ENCODE measurements at places on chromosomes 13 and 19. TPM values are rescaled to one million over a fixed set of nuclear protein-coding genes. Genes with fewer than 3 reads are reported as not detected.

The GTPBP3 gene
- 36.8 TPM for total RNA-seq

The OR10H1 gene
- not detected for total RNA-seq

The RDH8 gene
- not detected for total RNA-seq

The C5AR2 gene
- 1.9 TPM for total RNA-seq

The TJP3 gene
- total RNA-seq, result 37.0 TPM

The COL4A2 gene
- total RNA-seq, result 59.8 TPM

The ZNF599 gene
- 5.8 TPM for total RNA-seq

The RFPL4A gene
- total RNA-seq, result not detected

The GGN gene
- 1.4 TPM for total RNA-seq

The GARIN5A gene
- 3.7 TPM for total RNA-seq

The ZNF699 gene
- 18.1 TPM for total RNA-seq

The DACT3 gene
- 1.8 TPM for total RNA-seq

The ZNF682 gene
- 3.7 TPM for total RNA-seq

The SYMPK gene
- total RNA-seq, result 62.8 TPM

The NLRP9 gene
- not detected for total RNA-seq

Measured in lower leg skin (tissue), 4 donors.